ENCODE measurements at places on chromosomes 12 and 14.
A peak's percentile ranks its signal among the peaks of the same experiment; 100 is the strongest.

- no peak for DNase-seq
Measured at GRCh38 chr14:91396959-91397815, 20.4 kb downstream of the CCDC88C start.

GRCh38 chr12:1204581-1205121 lies 213.6 kb downstream of the ERC1 start:
- no peak for DNase-seq

DNA sequence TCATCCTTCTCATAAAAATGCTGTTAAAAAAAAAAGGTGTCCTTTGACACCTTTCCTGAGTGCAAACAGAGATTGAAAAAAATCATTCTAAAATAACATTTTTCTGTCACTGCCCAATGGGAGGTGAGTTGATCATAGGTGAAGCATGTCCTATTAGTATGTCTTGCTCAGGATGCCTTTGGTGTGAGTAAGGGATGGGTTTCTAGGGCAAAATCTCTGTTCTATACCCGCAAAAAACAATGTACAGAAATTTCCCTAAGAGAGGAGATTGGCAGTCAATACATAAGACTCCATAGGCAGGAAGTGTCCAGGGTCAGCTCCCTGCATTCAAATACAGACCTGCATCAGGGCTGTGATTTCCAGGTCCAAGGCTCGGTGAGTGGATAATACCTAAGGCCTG lies 195.2 kb downstream of the DAD1 start:
- DNase-seq, result no peak

DNA sequence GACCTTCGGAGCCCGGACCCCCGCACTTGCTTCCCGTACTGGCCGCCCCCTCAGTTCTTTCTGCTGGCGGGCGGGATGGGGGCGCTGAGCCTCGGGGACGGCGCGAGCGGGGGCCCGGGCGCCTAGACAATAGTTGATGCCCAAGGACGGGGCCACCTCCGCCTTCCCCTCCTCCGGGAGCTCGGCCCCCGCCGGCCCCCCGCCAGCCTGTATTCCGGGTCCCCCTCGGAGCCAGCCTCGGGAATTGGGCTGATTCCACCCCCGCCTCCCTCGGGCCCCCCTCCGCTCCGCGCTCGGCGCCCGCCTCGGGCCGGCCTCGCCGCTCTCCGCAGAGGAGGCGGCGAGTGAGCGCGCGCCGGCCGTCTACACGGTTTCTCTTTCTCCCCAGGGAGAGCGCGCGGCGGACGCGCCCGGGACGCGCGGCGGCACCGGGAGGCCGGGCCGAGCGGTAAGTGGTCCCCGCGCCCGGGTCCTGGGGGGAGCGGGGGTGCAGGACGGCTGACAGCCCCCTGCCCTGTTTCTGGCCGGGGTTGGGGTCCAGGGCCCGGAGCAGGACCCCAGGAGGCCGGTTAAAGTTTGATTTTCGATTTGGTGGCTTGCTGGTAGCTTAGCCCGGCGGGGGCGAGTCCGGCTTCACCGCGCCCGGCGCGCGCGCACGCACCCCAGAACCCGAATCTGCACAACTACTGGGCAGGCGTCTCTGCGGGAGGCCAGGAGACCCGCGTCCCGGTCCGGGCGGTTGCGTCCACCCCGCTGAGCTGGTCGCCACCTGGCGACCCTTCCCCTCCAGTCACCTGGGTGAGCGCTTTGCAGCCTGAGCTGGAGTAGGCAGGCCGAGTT lies 413.7 kb downstream of the PCNX1 start:
- peak; percentile 80 for DNase-seq

GRCh38 chr12:43347026-43347425 lies 205.0 kb downstream of the ADAMTS20 start:
- no peak for DNase-seq

DNA sequence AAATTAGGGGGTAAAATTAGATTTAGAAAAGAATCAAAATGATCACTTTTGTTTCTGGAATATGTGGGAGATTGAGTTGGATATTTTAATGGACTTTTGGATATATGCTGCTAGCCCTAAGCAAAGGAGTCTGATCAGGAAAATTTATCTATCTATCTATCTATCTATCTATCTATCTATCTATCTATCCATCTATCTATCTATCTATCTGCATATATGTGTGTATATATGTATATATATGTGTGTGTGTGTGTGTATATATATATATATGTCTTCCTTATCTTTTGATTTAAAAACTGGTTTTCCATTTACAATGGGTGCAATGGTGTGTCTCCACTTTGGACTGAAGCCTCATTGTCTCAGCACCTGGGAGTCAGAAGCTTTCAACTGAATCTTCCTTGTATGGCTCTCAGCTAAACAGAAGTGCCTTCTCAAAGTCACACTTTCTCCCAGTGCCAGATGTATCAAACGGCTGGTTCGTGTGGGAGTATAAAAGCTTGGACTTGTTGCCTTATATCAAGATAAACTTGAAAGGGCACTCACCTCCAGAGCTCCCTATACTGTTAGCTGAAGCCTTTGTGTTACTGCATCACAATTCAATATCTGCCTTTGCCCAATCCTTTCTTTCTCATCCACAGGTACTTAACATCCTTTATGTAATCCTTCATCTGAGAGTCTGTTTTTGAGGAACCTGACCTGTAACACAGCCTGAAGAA lies 31.6 kb upstream of the CD69 start:
- DNase-seq, result no peak
